ENCODE measurements at places on chromosomes 7 and 10.

- no peak for DNase-seq
These were observed 41.3 kb upstream of the HPSE2 start for GRCh38 chr10:99276848-99277486.

- DNase-seq = no peak
These were observed 151.0 kb upstream of the LRGUK start for GRCh38 chr7:133976140-133976539.

GRCh38 chr7:16652240-16652583, 6.2 kb downstream of the BZW2 start:
- DNase-seq = no peak

GRCh38 chr7:10205696-10206095, 768.0 kb upstream of the PHF14 start:
- no peak for DNase-seq

DNA sequence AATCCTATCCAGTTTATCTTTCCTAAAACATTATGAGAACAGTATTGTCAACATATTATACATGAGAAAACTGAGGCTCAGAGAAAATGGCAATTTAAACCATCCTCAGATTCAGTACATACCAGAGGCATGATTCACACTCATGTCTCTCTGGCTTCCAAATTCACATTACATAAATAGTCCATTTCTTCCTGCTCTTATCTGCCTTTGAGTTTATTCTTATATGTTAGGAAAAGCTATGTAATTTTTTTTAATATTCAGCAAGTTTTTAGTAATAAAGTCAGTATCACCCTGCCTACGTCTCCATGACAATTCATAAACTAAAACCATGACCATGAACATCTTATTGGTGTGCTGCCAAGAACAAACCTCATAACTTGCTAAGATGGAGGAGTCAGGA, 1260.2 kb upstream of the SORCS1 start:
- DNase-seq = no peak

DNA sequence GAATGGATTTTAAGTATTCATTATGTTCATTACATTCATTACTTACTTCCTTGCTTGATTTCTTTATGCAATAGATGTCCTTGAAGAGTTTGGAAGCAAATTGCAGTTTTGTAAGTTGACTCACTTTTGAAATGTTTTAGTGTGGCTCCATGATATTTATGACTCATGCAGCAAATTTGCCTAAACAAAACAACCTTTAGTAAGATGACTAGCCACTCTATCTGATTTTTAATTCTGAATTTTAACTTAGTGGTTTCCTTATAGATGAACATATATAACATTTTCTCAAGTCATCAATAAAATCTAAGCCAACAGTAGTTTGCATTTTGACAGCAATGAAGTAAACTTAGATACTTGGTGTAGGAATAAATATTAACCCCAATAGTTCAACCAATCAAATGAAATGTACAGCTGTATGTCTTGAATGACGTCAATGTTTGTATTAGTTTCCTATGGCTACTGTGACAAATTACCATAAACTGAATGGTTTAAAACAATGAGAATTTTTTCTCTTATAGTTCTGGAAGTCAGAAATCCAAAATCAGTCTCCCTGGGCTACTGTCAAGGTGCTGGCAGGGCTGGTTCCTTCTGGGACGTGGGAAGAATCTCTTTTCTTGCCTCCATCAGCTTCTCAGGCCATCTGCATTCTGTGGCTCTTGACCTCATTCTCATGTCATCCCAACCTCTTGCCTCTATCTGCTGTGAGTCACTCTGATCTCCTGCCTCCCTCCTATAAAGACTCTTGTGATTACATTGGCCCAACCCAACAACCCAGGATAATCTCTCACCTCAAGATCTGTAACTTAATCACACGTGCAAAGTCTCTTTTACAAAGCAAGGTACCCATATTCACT, 73.4 kb downstream of the AHR start:
- no peak for DNase-seq

- no peak for DNase-seq
These were observed 1063.4 kb upstream of the GHITM start for GRCh38 chr10:83075815-83076355.

DNA sequence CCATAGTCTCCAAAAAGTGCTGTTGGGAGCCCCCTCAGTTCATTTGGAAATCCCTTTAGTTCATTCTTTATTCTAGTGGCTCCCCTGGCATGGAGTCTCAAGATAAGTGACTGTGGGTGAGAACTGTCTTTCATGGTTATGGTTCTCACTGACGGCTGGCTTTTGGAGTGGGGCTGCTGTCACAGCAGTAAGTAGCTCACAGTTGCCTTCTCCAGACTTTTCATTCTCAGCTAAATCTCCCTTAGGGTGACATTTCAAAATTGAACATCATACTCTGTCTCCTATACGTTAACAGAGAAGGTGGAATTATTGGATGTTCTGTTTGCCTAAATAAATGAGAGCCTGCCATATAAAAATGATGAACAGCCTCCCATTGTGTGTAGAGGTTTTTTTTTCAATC, 58.7 kb downstream of the PLPP4 start:
- DNase-seq = no peak

- no peak for DNase-seq
These were observed 49.0 kb upstream of the ZNF479 start for GRCh38 chr7:57181281-57181680.

- no peak for DNase-seq
These were observed 103.2 kb downstream of the NRBF2 start for GRCh38 chr10:63236113-63236935.

- DNase-seq = no peak
These were observed 142.6 kb upstream of the CDC14C start for GRCh38 chr7:48781752-48782151.
